ENCODE measurements at places on chromosomes 6 and 20. TPM values are rescaled to one million over a fixed set of nuclear protein-coding genes. Genes with fewer than 3 reads are reported as not detected.

HSPA1A gene
- 113 TPM for total RNA-seq

VIP gene
- 0.81 TPM for total RNA-seq

BMP5 gene
- total RNA-seq, result 0.06 TPM

SLC16A10 gene
- 12.0 TPM for total RNA-seq

PRRT1 gene
- total RNA-seq, result 4.2 TPM

FGD2 gene
- total RNA-seq, result 16.0 TPM

- DNase-seq, result no peak
Observed at GRCh38 chr6:168877821-168878282, 375.8 kb downstream of the THBS2 start.

DNA sequence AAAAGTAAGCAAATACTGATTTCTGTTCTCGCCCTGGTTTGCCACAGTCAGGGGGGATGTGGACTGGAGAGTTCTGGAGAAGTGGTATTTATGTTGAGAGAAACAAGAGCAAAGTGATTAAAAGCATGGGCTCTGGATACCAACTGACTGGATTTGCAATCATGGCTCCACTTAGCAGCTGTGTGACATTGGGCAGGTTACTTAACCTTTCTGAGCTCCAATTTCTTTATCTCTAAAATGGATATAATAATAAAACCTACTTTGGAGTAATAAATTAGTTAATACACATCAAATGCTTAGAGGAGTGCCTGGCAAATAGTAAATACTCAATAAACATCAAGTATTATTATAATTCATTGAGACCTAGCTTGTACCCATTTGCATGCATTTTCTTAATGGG, 111.7 kb downstream of the CLIC5 start:
- no peak for DNase-seq

- no peak for DNase-seq
Observed at GRCh38 chr6:132005178-132005577, 54.0 kb upstream of the CCN2 start.

GRCh38 chr20:63544958-63545516, 2.5 kb downstream of the SRMS start:
- no peak for DNase-seq

- DNase-seq, result no peak
Observed at GRCh38 chr20:16048876-16049275, 524.4 kb downstream of the KIF16B start.

- no peak for DNase-seq
Observed at GRCh38 chr6:52365866-52366540, 4.1 kb downstream of the PAQR8 start.

GRCh38 chr6:46932526-46933319, 11.0 kb upstream of the ADGRF5 start:
- DNase-seq, result no peak

DNA sequence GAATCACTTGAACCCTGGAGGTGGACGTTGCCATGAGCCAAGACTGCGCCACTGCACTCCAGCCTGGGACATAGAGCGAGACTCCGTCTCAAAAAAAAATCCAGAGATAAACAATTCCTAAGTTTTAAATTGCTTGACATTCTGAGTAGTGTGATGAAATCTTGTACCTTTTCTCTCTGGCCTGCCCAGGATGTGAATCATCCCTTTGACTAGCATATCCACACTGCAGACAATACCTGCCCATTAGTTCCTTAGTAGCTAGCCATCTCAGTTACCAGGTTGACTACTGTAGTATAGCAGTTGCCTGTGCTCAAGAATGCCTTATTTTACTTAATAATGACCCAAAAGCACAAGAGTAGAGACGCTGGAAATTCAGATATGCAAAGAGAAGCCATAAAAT, 2.8 kb downstream of the ZFP57 start:
- DNase-seq, result no peak

- DNase-seq, result no peak
Observed at GRCh38 chr20:63009988-63010769, 3.4 kb upstream of the BHLHE23 start.

Measured in testis (tissue), 5 donors.